RPMI7951 (cell line): ENCODE measurements at places on chromosomes 16 and 17. TPM values are rescaled to one million over a fixed set of nuclear protein-coding genes. Genes with fewer than 3 reads are reported as not detected.
A peak's percentile ranks its signal among the peaks of the same experiment; 100 is the strongest.

- DNase-seq, result peak; percentile 83
These were observed 9.1 kb downstream of the IGFBP4 start for GRCh38 chr17:40452216-40452787.

HOXB7 gene
- 24.9 and 26.1 TPM in 2 replicates for total RNA-seq

EFCAB13 gene
- total RNA-seq, result 1.6 and 3.0 TPM in 2 replicates

DNA sequence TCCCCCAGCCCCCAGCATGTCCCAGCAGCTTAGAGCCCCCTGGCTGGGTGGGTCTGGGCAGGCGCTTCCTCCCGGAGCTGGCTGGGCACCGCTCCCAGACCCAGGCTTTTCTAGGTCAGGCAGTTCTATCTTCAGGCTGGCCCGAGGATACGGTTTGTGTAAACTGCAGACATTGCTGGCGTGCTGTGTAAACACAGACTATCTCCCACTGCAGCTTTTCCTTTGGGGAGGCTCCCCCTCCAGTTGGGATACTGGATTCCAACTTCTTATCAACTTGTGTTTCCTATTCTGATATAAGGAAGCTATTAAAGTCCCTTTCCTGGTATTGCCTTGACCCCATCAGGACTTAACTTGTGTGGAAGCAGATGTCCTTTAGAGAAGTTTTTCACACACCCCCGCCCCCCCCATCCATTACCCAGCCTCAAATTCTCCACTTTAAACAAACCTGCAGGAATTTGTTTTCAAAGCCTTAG is 18.3 kb upstream of the GNA13 start:
- DNase-seq, result no peak

DNA sequence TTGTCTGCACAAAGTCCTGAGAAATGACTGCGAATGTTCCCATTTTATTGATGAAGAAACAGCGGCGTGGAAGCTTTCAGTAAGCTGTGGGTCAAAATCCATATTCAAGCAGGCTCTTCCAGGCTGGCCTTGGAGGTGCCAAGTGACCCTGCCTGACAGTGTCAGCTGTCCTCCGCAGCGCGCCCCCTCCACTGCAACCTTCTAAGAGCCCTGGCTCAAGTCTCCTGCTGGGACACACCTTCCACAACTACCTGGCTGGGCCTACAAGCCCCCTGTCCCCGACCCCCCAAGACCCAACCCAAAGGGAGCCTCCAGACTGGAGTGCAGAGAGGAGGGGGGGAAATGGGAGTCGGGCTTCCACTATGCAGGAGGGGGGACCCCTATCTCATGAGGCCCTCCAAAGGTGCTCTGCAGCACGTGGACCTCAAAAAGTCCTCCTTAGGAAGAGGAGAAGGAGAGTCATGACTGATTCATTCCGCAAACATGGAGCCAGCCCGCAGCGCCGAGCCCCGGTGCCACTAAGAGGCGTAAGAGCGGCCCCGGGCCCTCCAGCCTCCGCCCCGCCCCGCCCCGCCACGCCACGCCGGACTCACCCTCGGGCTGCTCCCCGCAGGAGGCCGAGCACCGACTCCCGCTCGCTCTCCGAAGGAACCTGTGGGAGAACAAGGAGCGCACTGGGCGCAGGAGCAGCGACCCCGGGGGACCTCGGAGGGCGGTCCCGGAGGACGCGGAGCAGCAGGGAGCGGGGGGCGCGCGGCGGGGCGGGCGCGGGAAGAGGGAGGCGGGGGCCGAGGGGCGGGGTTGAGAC is 574 bp downstream of the MPP3 start:
- DNase-seq, result peak; percentile 76

SULT1A4 gene
- total RNA-seq, result 0.20 and 2.9 TPM in 2 replicates
